ENCODE measurements at places on chromosomes 2 and 18. TPM values are rescaled to one million over a fixed set of nuclear protein-coding genes. Genes with fewer than 3 reads are reported as not detected.

DNA sequence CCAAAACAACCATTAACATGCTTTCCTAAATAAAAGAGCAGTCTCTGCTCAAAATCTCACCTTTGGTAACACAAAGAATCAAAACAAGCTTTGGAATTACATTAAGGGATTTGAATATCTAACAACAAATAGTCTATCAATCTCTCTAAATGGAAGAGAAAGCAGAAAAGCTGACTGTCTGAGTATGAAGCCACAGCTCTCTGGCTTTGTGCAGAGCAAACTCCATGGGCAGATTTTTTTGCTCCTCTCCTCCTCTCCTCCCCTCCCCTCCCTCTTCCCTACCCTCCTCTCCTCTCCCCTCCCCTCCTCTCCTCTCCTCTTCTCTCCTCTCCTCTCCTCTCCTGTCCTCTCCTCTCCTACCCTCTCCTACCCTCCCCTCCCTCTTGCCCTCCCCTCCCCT is 329.5 kb upstream of the ETAA1 start:
- no peak for DNase-seq

- no peak for DNase-seq
Measured at GRCh38 chr2:201542291-201542690, 90.8 kb downstream of the STRADB start.

- DNase-seq: no peak
Measured at GRCh38 chr18:37639846-37640245, 74.2 kb upstream of the CELF4 start.

DNA sequence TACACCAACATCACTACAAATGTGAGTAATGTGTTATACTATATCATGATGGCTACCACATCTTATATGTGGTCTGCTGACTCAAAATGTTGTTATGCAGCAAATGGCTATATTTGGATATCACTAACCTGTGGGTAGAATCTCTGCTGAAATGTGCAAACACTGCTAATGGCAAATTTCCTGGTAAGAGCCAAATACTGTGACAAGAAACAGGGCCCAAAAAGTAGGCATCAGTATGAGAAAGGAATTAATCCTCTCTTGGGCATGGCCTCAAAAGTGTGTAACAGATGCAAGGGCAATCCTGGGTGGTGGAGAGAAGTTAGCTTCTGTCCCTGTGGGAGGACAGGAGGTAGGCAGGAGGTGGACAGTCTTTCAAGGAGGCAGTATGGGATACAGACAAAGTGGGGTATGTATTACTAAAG is 13.3 kb downstream of the ATF2 start:
- DNase-seq: no peak

GRCh38 chr18:63233334-63233733 is 86.2 kb downstream of the BCL2 start:
- DNase-seq: no peak

DNA sequence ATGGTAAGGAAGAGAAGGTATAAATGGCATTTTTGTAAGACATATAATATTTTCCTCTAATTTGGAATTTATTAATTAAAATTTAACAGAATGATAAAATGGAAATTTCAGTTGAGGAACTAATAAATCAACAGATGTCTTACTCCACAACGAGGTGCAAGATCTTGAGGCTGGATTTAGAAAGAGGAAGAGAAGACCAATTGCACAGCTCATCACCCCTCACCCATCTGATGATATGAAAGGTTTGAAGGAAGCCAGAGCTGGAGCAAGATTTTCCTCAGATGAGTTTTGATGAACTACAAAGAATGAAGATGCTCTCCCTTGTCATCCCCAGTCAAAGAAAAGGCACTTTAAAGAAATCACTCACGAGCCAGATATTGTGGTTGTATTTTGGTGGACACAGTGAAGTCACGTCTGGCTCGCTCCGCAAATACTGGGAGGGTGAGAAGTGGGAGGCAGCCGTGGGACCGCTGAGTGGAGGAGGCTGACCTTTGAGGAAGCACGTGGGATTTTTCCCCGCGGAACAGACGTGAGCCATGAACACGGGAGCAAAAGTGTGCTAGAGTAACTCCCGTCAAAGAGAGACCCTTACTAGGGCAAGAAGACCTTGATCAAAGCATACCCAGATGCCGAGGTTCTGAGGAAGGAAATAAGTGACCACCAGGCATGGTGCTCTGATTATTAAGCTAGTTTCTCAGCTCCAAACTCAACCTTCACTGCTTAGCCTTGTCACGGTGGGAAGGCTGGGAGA is 511.4 kb downstream of the RNF144A start:
- no peak for DNase-seq

GRCh38 chr18:8730080-8730827 is 24.9 kb downstream of the MTCL1 start:
- DNase-seq: no peak

- DNase-seq: no peak
Measured at GRCh38 chr2:11023326-11024258, 111.9 kb downstream of the KCNF1 start.

DNA sequence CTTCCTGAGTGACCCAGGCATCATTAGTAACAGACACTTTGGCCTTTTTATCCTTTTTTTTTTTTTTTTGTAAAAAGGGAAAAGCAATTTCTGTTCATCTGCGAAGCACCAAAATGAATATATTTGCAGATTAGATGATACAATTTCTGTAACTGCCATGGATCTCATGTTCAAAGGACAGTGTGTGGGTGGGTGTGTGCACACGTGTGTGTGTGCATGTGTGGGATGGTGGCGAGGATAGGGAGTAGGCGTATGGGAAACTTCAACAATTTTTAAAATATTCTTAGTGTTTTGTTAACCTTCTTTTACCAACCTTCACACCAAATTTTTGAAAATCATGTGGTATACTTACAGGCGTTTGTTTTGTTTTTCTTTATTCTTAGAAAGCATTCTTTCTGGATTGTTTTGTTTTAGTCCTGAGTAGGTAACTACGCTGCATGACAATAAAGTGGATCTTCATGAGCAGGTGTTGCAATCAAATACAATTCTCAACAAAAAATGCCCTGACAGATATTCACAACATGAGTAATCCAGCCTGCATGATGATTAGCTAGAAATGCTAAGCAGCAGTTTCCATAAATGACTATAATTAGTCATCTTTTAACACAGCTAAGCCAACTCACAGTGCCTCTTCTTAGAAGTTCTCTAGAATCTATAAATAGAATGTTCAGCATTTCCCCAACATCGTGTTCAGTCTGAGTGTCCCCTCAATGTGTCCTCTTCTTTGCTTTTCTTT is 53.5 kb upstream of the RMDN2 start:
- no peak for DNase-seq

DNA sequence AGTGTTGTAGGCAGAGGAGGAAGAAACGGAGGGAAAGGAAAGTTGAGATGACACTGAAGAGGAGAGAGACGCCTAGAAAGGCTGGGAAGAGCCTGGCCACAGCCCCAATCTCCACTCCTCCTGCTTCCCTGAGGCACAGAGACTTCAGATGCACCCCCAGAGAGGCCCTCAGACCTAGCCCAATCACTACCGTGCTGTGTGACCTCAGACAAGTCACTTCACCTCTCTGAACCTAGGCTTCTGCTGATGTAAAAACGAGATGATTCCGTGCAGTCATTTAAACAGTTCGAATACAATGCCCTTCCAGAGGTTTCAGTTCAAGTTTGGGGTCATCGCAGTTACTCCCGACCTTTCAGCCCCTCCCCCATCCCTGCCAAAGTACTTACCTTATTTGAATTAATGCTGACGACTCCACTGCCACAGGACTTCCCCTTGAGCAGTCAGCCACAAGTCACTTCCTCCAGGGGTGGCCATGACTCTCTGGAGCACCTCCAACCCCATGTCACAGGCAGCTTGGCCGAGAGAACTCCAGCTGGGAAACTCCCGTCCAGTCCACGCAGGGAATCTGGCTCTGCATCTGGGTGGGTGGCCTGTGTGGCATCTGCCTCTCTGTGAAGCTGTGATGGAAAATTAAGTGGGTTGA is 105.2 kb upstream of the ID2 start:
- no peak for DNase-seq

- DNase-seq: no peak
Measured at GRCh38 chr2:238963161-238963970, 115.5 kb downstream of the TWIST2 start.

Gene RUFY4
- total RNA-seq: not detected

Gene NETO1
- not detected for total RNA-seq

Gene LTBP1
- 90.4 TPM for total RNA-seq

Gene ABHD1
- total RNA-seq: 2.4 TPM

Gene CFAP221
- 0.51 TPM for total RNA-seq

Gene FOXI3
- not detected for total RNA-seq

Gene SPRED2
- total RNA-seq: 14.0 TPM
